NCI-H1436 (cell line): ENCODE measurements at places on chromosomes 5 and 9.

- DNase-seq, result no peak
These were observed 86.1 kb downstream of the ZNF354C start for GRCh38 chr5:179146277-179146676.

- DNase-seq, result no peak
These were observed 233.1 kb upstream of the FBXL7 start for GRCh38 chr5:15266841-15267240.

DNA sequence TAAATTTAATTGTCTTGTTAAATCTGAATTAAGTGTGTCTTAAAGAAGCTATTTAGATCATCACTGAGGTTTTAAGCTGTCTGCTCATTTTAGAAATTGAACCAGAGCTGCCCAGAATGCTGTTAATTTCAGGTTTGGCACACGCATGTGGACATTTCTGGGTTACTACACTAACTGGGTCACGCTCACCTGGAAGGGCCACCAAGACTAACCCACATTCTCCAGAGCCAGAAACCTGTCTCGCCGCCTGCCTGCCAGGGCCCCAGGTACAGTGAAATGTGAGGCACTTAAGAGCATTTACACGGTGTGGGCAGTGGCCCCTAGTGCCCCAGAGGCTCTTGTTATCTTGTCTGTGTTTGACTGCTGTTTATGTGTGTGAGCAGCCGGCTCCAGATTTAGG is 46.6 kb downstream of the ATP10B start:
- DNase-seq, result no peak

DNA sequence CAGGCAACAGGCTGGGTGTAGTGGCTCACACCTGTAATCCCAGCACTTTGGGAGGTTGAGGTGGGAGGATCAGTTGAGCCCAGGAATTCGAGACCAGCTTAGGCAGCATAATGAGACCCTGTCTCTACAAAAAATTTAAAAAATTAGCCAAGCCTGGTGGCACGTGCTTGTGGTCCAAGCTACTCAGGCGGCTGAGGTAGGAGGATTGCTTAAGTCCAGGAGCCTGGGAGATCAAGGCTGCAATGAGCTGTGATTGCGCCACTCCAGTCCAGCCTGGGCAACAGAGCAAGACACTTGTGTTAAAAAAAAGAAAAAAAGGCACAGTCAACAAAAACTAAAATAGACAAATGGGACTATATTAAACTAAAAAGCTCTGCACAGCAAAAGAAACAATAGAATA is 29.3 kb downstream of the ATP6V0E1 start:
- DNase-seq, result no peak

DNA sequence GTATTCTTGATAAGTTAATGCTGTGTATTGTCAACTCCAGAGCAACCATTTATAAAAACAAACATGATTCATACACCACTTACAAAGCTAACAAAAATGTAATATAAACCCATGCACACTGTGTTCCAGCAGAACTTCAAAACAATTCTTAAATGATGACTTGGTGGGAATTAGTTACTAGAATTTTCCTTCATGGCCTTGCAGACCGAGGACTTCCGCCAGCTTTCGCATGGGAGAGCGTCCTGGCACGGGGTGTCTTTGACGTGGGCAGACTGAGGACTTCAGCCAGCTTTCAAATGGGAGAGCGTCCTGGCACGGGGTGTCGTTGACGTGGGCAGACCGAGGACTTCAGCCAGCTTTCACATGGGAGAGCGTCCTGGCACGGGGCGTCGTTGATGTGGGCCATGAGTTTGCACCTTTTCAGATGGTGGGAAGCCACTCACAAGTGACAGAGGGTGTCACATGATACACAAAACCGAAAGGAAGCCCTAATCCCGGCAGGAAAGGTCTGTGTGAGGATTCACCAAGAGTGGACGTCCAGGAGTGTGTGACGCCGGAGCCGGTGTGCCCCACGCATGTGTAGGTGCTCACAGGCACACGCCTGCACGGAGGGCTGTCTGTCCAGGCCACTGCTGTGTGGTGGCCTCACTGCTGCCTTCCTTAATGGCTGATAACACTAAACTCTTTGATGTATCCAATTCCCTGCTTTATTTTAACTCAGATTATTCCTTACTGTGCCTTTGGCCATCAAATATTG is 211.3 kb upstream of the IRX4 start:
- no peak for DNase-seq

GRCh38 chr9:28671000-28671399 is 1097.7 kb upstream of the C9orf72 start:
- no peak for DNase-seq

GRCh38 chr9:27387722-27388121 is 90.8 kb upstream of the EQTN start:
- no peak for DNase-seq

DNA sequence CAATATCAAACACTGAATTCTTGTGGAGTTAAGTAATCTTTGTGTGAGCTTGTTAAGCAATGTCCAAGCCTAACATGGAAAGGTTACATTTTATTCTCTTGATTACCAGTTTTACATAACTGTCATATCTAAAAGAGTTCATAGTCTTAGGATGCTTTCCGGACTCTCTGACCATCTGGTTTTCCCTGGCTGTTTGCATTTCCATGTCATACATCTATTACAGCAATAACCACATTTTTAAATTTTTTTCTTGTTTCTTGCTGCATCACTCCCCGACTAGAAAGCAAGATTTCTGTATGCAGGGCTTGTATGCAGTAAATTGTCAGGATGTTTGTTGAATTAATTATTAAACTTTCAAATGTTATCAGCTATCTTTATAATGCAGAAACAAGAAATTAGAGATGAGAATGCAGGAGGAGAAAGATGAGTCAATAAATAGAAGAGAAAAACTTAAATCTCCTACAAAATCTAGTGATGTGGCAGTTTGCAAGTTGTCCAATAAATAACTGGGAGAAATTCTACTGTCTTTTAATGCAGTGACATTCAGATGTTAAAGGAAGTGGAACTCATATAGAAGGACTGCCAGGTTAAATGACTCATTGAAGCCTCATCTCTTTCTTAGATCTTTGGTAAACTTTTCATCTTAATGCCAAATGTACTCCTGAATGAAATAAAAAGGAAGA is 179.6 kb upstream of the SGCD start:
- no peak for DNase-seq

GRCh38 chr9:137192859-137193258 is 4.4 kb downstream of the SSNA1 start:
- no peak for DNase-seq
